Inflammatory macrophage (primary cell): ENCODE measurements at places on chromosomes 1 and 21.

DNA sequence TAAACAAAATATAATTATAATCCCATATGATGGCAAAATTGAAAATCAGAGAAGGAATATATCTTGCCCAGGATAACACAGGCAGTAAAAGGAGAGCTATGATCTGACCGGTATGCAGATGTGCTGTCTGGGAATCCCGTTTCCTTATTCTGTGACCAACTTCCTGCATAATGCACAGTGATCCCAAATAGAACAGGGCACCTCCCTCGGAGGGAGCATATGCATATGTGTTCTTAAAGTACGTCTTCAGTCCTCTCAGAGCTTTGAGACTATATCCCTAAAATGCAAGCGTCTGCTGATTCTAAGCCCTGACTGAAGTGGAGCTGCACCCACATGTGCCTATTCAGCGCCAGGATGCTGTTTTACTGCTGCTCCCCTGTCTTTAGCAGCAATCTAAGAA, 366.1 kb upstream of the PTBP2 start:
- no peak for DNase-seq

GRCh38 chr1:46747683-46748288, 28.9 kb upstream of the EFCAB14 start:
- DNase-seq = peak; percentile 30

DNA sequence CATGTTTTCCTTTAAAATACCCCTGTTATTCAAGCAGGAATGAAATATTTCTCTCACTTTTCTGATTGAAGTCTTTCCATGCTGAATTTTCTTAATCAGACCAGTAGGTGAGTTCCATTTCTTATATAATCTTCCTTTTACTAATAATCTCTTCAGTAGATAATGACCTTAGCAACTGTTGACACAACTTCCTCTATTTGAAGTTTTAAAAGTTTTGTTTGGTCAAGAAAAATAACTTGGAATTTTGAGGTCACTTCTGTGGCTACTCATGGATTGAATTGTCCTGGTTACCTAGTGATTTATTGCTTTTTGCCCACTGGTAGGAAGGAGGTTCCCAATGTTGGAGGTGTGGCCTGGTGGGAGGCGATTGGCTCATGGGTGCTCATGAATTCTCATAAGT, 70.6 kb upstream of the PAXBP1 start:
- no peak for DNase-seq

DNA sequence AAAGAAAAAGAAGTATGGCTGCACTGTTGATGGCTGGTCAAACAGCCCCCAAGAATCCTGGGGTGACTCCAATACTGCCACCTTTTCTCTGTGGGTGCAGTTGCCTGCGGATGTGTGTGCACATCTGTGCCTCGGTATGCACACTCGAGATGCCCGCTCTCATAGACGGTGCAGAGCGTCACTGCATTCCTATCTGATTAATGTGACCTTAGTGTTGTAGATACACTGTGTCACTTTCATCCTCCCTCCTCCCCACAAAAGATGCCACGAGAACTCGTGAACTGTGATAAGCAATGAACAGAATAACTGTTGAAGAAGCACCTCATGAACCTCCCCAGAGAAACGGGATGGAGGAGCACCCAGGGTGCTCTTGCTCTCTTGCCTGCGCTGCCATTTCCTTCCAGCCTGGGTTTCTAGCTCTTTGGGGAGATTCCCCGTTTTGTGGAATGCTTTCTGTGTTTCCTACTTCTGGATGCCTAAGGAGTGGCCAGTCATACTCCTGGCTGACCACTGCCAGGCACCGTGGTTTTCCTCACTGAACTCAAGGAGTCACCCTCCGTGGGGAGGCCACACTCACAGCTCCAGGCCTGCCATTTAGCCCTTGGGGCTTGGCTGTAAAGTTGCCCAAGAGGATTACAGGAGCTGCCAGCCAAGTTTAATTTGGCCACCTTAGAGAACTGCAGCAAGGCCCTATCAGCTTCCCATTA, 32.0 kb downstream of the NTPCR start:
- no peak for DNase-seq

DNA sequence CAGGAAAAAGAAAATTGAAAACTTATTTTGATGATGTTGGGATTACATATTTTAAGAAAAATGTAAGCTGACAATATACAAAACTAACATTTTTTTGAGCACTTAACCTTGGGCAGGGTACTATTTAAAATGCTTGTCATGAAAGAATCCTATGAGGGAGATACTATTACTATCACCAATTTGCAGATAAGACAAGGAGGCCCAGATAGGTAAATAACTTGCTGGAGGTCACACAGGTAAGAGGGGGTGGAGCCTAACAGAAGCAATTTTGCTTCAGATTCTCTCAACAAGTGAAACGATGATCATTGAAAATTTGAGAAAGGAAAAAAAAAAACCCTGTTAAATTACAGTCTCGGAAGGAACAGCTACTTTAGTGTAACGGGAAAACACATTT, 1.2 kb downstream of the GART start:
- DNase-seq = no peak

DNA sequence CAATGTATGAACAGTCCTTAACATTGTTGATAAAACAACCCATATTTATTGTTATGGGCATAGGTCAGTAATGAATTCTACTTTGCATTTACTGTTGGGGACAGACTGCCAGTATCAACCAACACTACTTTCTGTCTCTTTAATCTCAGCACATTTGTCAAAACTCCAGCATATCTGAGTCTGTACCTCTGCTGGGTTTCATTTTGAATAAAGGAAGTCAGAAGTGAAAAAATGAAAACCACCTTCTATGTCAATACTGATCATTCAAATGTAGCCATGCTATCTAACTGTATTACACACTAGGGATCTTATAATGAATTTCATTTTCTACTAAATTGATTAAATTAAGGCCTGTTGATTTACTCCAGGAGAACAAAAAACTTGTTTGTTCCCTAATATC, 24.2 kb upstream of the CXADR start:
- DNase-seq = no peak

DNA sequence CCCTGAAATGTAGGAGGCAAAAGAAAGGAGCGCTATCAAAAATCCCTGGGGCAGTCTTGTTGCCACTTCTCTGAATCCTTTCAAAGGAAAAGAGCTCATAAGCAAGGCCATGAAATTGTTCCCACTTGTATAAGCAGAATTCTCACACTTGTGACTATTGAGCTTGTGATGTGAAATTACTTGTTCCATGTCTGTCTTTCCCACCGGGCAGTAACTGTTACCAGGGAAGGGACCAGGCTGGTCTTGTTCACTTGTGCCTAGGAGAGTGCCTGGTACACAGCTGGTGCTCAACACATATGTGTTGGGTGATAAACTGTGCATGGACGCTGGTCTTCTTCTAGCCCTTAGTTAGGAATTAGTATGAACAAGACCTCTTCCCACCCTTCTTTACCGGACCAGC, 150.6 kb downstream of the CDC7 start:
- no peak for DNase-seq

GRCh38 chr1:41742219-41742618, 176.5 kb downstream of the HIVEP3 start:
- DNase-seq = peak; percentile 48
